Endothelial cell of umbilical vein (primary cell): ENCODE measurements at places on chromosomes 4 and X. TPM values are rescaled to one million over a fixed set of nuclear protein-coding genes. Genes with fewer than 3 reads are reported as not detected.
A peak's percentile ranks its signal among the peaks of the same experiment; 100 is the strongest.

- no peak overlapping the region for H3K4me3 ChIP-seq
- no peak overlapping the region for H3K27ac ChIP-seq
- H3K4me1 ChIP-seq = no peaks in the 10 kb centered on the region
- H3K27me3 ChIP-seq = no peaks in the 10 kb centered on the region
Observed at GRCh38 chr4:187333151-187333550, 609.5 kb upstream of the FAT1 start.

- H3K36me3 ChIP-seq = no peaks in the 10 kb centered on the region
- H3K4me3 ChIP-seq = no peak within 1 kb of the TSS
- H3K27ac ChIP-seq = no peak within 1 kb of the TSS
- H3K4me1 ChIP-seq = no peaks in the 10 kb centered on the region
- no peak for DNase-seq
- H3K27me3 ChIP-seq = no peaks in the 10 kb centered on the region
Observed at GRCh38 chr4:6018331-6018730, at the start of gene C4orf50. Gene C4orf50, minus strand, starts transcription at chr4:6018431.

- no peak overlapping the region for H3K4me3 ChIP-seq
- no peaks in the 10 kb centered on the region for H3K27me3 ChIP-seq
- DNase-seq = no peak
- no peak overlapping the region for H3K27ac ChIP-seq
- H3K4me1 ChIP-seq = no peaks in the 10 kb centered on the region
Observed at GRCh38 chr4:12122316-12122715, 693.6 kb upstream of the HS3ST1 start.

HAND2 gene
- total RNA-seq = not detected in 2 replicates

- no peak overlapping the region for H3K4me3 ChIP-seq
- H3K36me3 ChIP-seq = peaks cover 14% of the 10 kb centered on the region
- no peak overlapping the region for H3K27ac ChIP-seq
- no peaks in the 10 kb centered on the region for H3K27me3 ChIP-seq
- peaks cover 2% of the 10 kb centered on the region for H3K4me1 ChIP-seq
- no peak for DNase-seq
Observed at GRCh38 chr4:185662030-185662778, 126.9 kb upstream of the PDLIM3 start.

GRCh38 chr4:99210789-99211188 lies 8.3 kb downstream of the ADH6 start:
- H3K27ac ChIP-seq = no peak overlapping the region
- no peaks in the 10 kb centered on the region for H3K27me3 ChIP-seq
- no peaks in the 10 kb centered on the region for H3K36me3 ChIP-seq
- no peaks in the 10 kb centered on the region for H3K4me1 ChIP-seq
- DNase-seq = no peak

DNA sequence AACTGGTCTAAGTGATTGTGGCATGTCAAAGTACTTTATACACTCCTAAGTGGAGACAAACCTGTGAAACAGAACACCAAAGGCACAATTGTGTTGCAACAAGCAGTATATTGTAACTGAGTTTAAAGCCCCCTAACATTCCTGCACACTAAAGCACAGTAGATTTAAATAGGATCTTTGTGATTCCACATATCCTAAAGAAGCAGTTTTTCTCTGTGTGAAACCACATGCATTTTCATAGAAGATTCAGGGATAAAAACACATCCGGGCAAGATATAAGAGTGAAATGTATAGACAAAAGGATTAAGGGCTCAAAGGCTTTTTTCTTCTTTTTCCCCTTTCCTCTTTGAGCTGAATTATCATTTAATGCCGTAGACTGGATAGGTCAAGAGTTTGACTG lies 82.2 kb downstream of the ANK2 start:
- H3K4me3 ChIP-seq = no peak overlapping the region
- H3K27ac ChIP-seq = no peak overlapping the region
- no peaks in the 10 kb centered on the region for H3K36me3 ChIP-seq
- H3K27me3 ChIP-seq = no peaks in the 10 kb centered on the region
- no peak for DNase-seq
- H3K4me1 ChIP-seq = no peaks in the 10 kb centered on the region

GRCh38 chr4:40340030-40340429 lies 4.9 kb downstream of the CHRNA9 start:
- H3K36me3 ChIP-seq = no peaks in the 10 kb centered on the region
- H3K27me3 ChIP-seq = peaks cover 10% of the 10 kb centered on the region
- H3K27ac ChIP-seq = no peak overlapping the region

DNA sequence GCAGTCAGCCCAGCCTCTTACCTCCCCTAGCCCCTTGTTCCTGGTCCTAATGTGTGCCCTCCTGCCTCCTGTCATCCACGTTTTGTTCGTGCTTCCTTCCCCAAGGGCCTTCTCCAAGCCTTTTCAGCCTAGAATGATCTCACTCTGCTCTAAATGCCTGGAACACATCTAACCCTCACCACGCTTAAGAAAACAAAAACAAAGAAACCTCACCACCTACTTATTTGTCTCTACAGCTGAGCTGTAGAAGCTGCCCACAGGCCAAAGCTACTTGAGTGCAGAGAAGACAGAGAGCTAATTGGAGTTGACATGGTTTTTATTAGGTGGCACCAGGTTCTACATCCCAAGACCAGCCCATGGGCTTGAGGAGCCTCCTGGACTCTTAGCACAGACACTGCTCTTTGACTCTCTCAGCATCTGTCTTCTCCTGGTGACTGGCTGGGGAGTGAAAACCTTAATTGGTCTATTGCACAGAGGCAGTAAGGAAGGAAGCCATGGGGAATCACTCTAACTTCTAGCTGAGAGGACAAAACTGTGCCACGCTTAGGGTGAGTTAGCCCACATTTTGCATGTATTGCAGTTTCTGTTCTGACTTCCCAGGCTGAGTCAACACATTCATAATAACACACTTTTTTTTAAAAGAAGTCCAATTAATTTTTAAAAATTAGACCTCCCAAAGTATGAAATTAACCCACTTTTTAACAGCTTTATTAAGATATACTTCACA lies 52.3 kb upstream of the PDK3 start:
- H3K27ac ChIP-seq = no peak overlapping the region
- H3K4me3 ChIP-seq = no peak overlapping the region
- H3K36me3 ChIP-seq = no peaks in the 10 kb centered on the region
- H3K4me1 ChIP-seq = no peaks in the 10 kb centered on the region

PCDH7 gene
- total RNA-seq = 16.6 and 21.0 TPM in 2 replicates

DNA sequence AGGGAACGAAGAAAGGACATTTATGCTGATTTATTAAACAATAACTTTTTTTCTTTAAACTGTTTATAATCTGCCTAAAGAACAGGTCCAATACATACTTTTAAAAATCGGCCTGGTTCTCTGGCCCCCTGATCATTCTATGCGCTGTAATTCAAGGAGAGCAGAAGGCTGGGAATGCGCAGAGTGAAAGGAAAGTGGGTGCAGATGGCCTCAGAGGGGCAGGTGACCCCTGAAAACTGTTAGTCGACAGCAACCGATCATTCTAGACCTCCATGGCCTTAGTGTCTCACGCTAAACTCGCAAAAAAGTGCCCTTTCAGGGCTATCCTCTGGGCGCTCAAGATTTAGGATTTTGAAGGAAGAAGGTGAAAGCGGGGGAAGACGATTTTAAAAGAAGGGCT lies 2.2 kb downstream of the PDE5A start:
- no peak overlapping the region for H3K27ac ChIP-seq
- no peak for DNase-seq
- H3K4me3 ChIP-seq = no peak overlapping the region
- H3K27me3 ChIP-seq = no peaks in the 10 kb centered on the region
- no peaks in the 10 kb centered on the region for H3K36me3 ChIP-seq

AKAP4 gene
- not detected in 2 replicates for total RNA-seq

DNA sequence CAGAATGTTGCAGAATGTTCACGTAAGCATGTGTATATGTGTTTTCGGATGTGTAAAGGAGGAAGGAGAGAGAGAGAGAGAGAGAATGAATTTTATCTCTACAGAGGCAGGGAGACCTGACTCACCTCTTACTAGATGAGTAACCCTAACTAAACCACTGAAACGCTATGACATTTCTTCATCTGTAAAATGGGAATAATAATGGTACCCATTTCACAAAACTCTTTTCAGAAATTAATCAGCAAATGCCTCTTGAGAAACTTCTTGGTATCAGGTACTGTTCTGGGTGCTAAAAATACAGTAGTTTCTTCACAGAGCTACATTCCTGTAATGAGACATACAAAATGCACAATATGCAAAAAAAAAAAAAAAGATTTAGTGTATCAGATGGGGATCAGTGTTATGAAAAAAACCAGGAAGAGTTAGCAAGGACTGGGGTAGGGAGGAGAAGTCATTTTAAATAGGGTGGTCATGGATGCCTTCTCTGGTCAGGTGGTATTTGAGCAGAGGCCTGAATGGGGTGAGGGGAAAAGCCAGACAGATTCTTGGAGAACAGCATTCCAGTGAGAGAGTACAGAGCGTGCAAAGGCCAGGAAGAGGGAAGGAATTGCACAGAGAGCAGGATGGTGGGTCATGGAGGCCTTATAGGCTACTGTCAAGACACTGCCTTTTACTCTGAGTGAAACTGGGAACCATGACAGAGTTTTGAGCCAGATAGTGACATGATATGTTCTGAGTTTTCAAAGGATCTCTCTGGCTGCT lies 84.9 kb upstream of the SPANXB1 start:
- H3K4me1 ChIP-seq = no peaks in the 10 kb centered on the region
- H3K27me3 ChIP-seq = no peaks in the 10 kb centered on the region
- peak; percentile 1 for DNase-seq

DNA sequence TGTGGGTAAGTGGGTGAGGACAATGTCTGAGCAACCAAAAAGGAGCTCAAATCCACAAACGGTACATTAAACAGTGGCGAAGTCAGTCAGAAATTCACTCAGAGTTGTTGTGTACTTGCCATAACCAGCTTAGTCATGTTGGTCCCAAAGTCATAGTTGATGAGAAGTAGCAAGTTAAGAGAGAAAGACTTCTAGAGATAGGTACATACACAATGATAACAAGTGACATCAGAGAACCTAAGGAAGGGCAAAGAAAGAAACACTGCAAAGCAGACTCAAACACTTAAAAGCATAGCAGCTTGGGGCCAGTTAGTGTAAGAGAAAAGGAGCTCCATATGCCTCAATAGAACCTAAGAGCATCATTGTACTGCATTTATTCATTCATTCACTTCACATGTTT lies 30.2 kb downstream of the DYNLT3 start:
- H3K4me1 ChIP-seq = no peaks in the 10 kb centered on the region
- no peak overlapping the region for H3K4me3 ChIP-seq
- DNase-seq = no peak
- no peak overlapping the region for H3K27ac ChIP-seq

CHIC2 gene
- 43.3 and 43.8 TPM in 2 replicates for total RNA-seq

DNA sequence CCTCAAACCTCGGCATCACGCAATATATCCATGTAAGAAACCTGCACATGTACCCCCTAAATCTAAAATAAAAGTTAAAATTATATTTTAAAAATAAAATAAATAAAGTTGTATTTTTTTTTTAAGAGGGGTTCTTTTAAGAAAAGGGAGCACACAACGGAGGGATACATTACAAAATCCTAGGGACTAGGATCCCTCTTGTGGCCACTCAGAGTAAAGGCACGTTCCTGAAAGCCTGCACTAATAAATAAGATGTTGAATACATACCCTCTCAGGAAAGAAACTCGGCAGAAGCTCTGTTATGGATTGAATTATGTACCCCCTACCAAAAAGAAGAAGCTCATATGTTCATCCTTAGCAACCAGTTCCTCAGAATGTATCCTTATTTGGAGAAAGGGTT lies 50.9 kb upstream of the PRDX4 start:
- no peaks in the 10 kb centered on the region for H3K27me3 ChIP-seq
- H3K36me3 ChIP-seq = no peaks in the 10 kb centered on the region
- DNase-seq = peak; percentile 12
- H3K4me1 ChIP-seq = no peaks in the 10 kb centered on the region
- no peak overlapping the region for H3K27ac ChIP-seq

- H3K27me3 ChIP-seq = no peaks in the 10 kb centered on the region
- DNase-seq = no peak
- no peak overlapping the region for H3K4me3 ChIP-seq
- no peaks in the 10 kb centered on the region for H3K4me1 ChIP-seq
Observed at GRCh38 chr4:8173492-8174242, 15.1 kb upstream of the ABLIM2 start.

MMRN1 gene
- total RNA-seq = 318 and 414 TPM in 2 replicates

DNA sequence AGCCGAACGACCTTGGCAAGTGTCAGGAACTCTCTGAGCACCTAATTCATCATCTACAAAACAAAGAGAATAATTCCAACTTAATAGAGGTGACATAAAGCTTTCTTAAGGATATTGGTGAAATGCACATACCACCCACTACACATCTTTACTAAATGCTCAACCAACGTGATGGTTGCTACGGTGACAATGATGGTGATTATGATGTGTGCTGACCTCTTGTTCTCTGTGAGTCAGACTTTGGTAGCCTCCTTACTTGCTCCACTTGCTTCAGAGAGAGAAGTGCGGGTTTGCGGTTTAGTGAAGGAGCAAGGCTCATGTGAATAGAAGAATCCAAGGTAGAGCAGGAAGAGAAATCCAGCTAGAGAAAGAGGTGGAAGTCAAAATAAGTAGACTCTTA lies 52.8 kb upstream of the CLNK start:
- no peak for DNase-seq
- no peak overlapping the region for H3K27ac ChIP-seq
- H3K4me1 ChIP-seq = no peaks in the 10 kb centered on the region
- H3K36me3 ChIP-seq = no peaks in the 10 kb centered on the region
